ENCODE measurements at places on chromosomes 1 and 21. TPM values are rescaled to one million over a fixed set of nuclear protein-coding genes. Genes with fewer than 3 reads are reported as not detected.

Gene BGLAP
- total RNA-seq: 0.59 TPM

Gene OLIG2
- total RNA-seq: not detected

Gene SLAMF6
- total RNA-seq: not detected

Gene CLCA4
- total RNA-seq: not detected

Gene KRTAP22-1
- not detected for total RNA-seq

Gene RPE65
- not detected for total RNA-seq

Gene GBP1
- 25.9 TPM for total RNA-seq

Gene LCE3E
- total RNA-seq: not detected

Gene SERTAD4
- total RNA-seq: 0.78 TPM

Gene DYRK1A
- 53.5 TPM for total RNA-seq

Gene PROK1
- total RNA-seq: not detected

Gene ANKRD65
- total RNA-seq: 0.18 TPM

Gene B3GALT2
- 0.37 TPM for total RNA-seq

Gene CAP1
- 509 TPM for total RNA-seq

Gene KCNN3
- 0.32 TPM for total RNA-seq
